SK-N-MC (cell line): ENCODE measurements at places on chromosomes 2 and 18.

GRCh38 chr2:27828305-27828704, 56.8 kb downstream of the MRPL33 start:
- no peak for DNase-seq

GRCh38 chr2:229652796-229653195, 61.6 kb downstream of the DNER start:
- no peak for DNase-seq

DNA sequence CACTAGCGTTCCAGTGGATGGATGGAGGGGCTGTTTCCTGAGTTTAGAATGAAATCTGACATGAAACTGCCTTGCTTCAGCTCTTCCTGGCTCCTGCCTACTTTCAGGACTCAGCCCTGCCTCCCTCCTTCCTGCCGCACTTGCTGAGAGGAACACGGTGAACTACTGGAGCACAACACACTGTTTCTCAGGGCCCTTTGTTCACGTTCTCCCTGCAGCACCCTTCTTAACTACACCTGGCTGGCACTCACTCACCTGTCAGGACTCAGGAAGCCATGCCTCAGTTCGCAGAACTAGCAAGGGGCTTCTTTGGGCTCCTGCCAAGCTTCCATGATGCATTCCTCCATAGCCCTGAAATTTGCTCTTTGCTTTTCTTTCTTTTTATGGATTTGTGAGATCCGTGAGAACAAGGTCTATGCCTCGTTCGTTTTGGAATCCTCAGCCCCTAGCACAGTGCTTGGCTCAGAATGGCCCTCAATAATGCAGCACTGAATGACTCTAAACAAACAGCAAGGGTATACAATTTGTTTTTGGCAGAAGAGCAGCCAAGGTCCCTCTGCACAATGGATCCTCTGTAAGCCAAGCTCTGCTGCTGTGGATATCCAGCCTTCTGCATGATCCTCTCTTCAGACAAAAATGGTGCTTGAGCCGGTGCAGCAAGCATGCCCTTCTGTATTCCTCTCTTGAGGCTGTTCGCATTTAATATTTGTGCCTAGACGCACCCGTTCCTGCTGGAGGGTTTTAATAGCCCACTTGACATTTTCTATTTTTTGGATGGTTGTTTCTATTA, 357.0 kb downstream of the TSN start:
- DNase-seq, result no peak

DNA sequence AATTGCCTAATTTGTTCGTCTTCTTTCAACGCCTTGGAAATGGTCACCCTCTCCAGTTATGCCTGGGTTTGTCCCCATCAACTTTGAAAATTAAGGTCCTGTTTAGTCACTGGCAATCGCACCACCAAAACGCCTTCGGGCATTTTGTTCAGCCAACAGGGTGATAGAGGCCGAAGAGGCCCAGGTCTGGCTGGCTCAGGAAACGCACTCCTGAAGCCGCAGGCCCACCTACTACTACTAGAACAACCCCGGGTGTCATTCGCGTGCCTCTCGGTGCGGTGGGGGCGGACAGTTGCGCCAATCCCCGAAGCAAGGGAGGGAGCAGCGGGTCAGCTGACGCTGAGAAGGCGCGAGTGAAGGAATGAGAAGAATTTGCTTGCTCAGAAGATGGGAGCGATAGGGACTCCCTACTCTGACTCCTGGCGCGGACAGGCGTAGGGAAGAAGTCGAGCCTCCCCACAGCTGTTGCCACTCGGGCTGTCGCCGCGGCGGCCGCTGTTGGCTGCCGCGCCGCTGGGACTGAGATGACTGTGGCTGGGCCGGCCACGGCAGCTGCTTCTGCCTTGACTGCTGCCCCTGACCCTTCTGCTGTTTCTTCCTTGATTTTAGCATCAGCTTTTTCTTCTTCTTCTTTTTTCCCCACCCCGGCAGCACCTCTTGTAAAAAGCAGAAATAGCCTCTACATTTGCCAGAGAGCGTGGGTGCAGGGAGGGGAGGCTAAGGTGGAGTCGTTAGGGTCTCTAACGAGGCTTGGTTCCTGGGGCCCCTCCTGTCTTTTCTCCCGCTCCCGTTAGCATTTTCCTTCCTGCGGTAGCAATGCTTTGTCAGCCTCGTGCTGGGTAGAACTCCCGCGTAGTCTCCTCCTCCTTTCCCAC, 387.6 kb downstream of the FIGN start:
- no peak for DNase-seq

DNA sequence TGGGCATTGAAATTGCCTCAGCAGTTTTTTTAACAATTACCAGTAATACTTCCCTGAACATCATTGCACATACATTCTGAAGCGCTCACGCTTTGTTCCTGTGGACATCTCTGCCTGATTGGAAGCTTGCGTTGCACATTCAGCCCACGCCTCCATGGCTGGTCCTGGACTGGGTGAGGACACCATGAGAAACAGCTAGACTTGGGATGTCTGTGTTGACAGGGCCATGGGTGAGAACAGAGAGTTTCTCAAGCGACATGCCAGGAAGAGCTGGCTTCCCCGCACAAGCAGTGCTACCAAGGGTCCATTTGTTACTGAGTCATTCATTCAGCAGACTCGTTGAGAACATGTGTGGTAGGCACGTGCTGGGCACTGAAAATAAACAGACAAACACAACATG, 166.3 kb downstream of the GBX2 start:
- DNase-seq, result no peak

DNA sequence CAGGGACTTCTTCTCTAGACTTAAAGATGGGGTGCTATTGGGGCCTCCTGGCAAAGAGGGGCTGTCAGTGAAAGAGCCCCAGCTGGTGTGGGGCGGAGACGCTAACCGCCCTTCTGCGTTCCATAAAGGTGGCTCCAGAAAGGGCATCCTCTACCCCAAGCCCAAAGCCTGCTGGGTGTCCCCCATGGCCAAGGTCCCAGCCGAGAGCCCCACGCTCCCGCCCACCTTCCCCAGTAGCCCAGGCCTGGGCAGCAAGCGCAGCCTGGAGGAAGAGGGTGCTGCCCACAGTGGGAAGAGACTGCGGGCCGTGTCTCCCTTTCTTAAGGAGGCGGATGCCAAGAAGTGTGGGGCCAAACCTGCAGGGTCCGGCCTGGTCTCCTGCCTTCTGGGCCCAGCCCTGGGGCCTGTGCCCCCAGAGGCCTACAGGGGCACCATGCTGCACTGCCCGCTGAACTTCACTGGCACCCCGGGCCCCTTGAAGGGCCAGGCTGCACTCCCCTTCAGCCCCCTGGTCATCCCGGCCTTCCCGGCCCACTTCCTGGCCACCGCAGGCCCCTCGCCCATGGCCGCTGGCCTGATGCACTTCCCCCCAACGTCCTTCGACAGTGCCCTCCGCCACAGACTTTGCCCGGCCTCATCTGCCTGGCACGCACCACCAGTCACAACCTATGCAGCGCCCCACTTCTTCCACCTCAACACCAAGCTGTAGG, 15.2 kb downstream of the ARID5A start:
- no peak for DNase-seq

DNA sequence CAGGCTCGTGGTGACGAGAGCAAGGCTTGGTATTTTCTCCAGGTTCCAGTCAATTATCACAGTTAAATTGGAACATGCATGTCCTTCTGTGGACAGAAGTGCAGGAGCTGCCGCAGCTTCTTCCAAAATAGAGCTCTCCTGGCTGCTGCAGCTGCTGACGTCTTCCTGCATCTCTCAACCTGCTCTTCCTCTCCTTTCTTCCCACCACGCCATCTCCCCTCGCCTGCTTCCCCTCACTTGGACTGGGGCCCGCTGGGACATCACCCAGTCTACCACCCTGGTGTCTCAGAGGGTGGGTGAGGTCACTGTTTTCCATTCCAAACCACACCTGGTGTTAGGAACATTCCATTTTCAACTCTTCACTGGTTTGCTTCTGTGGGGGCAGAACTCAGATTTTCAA, 41.4 kb downstream of the SPP2 start:
- no peak for DNase-seq

DNA sequence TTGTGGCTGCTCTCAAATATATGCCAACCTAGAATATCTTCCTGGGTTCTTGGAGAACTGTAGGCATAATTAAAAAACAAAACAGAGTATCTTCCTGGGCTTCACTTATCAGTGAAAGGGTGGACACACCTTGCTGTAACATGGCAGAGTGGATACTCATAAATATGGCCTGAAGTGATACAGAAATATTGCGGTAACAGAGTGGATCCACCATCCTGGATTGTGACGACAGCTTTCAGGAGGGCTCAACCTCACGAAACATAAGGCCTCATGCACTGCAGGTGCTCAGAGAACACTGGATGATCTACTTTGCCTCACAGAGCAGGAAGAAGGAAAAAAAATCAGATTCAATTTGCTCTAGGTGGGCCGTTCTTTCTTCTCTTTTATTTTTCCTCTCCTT, 336.0 kb downstream of the NBAS start:
- no peak for DNase-seq

- DNase-seq, result no peak
Observed at GRCh38 chr2:116413659-116414058, 1400.8 kb upstream of the DDX18 start.

DNA sequence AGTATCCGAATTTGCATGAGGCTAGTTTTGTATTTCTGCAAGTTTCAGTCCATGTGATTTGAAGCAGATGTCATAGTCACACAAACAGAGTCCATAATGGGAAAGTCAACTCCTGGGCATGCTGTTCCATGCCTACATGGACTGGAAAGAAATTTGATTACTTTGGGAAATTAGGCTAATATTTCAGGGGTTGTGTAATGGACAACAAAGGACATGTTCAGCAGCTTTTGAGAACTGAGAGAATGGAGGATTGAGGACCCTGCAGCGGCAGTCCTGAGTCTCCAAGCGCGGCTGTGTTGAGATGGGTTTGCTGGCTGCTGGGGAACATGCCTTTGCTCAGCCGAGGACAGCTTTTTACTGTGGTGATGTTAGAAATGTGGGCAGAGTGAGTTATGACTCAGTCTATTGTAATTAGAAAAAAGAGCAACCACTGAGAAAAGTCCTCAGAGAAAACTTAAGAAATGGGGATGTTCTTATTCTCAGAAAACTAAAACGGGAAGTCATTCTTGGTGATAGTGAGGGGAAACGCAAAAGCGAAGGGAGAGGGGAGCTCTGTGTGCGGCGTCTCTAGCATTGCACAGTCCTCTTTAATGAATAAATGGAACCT, 149.2 kb downstream of the FAM210A start:
- no peak for DNase-seq

- DNase-seq, result no peak
Observed at GRCh38 chr2:220531216-220531615, 903.8 kb downstream of the SLC4A3 start.

GRCh38 chr2:181466661-181467576, 9.7 kb downstream of the ITGA4 start:
- no peak for DNase-seq

- DNase-seq, result no peak
Observed at GRCh38 chr2:62410015-62410453, 96.0 kb downstream of the TMEM17 start.

DNA sequence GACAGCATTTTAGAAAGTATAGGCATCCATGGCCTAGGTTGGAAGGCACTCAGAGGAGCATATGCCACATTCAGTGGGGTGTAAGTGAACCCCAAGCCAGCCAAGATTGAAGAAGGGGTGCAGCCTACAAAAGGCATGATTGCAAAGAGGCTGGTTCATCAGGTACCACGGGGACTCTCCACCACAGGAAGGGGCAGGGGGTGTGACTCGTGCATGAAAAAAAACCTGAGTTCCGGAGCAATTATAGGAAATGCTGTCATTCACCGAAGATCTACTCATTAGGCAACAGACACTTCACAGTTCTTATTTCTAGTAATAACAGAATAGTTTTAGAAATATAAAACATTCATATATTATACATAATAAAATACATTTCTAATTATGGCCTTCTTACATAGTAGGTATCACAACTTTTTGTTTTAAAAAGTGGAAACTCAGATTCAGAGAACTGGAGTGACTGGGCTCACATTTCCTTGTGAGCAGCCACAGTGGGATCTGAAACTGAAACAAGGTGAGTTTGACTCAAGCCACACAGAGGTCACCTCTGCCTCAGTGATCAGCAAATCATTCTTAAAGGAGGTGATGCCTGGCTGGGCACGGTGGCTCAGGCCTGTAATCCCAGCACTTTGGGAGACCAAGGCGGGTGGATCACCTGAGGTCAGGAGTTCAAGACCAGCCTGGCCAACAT, 188.4 kb upstream of the GYPC start:
- DNase-seq, result no peak

GRCh38 chr2:27296481-27296880, 11.8 kb downstream of the UCN start:
- DNase-seq, result no peak

- DNase-seq, result no peak
Observed at GRCh38 chr2:66412874-66413273, 22.1 kb upstream of the MEIS1 start.

DNA sequence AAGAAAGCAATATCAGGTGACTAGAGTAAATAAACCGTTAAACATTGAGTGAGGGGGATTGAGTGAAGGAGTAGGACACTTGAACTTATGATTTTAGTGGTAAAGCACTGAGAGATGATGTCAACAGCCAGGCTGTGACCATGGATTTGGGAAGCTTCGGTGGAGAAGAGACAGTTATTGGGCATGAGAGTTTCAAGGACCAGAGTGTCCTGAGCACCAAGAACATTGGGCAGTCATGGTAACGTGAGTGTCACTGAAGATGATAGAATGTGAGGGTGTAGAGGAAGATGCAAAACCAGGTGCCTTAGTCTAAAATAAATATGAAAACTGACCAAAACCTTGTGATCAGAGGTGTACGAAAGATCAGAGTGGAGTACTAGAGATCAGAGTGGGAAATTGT, 248.1 kb downstream of the ASXL3 start:
- DNase-seq, result no peak

DNA sequence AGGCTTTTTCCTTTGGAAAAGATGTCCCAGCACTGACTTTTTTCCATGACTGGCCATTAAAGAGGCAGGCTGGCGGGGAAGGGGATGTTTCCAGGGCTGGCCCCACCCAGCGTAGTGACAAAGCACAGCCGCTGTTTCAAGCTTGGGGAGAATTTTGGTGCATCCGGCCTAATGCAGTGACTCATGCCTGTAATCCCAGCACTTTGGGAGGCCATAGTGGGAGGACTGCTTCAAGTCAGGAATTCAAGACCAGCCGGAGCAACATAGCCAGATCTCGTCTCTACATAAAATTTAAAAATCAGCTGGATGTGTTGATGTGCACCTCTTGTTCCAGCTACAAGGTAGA, 78.0 kb upstream of the SH3BP4 start:
- no peak for DNase-seq

- DNase-seq, result no peak
Observed at GRCh38 chr2:164696634-164697033, 75.4 kb upstream of the GRB14 start.

- no peak for DNase-seq
Observed at GRCh38 chr2:51620796-51621195, 588.9 kb upstream of the NRXN1 start.
